Stimulated activated CD4-positive, alpha-beta T cell treated with anti-CD3 and anti-CD28 coated beads, Interleukin-15, amount 100 ng/mL, for 1 hour (primary cell): ENCODE measurements at places on chromosomes 5 and 9.

DNA sequence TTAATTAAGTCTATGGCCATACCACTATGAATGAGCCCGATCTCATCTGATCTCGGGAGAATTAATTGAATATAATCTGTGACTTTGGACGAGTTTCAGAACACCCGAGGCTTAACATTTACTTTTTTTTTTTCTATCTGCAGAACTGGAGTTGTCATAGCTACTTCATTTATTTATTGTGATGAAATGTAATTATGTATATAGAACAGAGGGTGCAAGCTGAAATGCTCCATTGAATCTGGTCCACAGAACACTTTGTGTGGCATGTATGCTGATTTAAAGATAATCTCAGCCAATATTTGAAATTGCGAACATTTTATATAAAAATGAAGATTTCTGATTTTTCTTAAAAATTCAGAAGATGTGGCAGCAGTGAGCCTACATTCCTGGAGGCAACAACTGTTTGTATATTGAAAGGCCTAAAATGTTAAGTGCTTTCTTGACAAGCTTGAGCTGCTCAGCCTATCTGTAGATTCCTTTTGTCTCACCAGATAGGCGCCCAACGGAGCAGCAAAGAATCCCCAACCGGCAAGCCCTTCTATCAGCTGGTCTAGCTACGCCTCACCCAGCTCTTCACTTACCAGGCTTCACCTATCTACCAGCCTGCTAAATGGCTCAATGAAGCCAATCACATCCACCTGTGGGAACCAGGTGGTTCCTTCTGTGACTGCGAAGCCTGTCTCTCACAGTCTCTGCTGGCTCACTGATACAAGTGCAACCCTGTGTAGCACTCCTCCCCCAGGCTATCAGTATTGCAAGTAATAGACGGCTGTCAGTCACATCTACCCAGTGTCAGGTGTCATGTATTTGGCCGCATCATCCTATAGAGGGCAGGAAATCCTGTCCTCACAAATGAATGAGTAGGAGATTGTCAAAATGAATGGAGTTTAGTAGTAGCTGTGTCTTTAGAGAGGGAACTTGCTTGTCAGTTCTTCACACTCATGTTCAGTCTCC, 170.6 kb upstream of the MRPS30 start:
- DNase-seq = no peak

- DNase-seq = no peak
Measured at GRCh38 chr5:180069589-180070247, 1.8 kb downstream of the RNF130 start.

DNA sequence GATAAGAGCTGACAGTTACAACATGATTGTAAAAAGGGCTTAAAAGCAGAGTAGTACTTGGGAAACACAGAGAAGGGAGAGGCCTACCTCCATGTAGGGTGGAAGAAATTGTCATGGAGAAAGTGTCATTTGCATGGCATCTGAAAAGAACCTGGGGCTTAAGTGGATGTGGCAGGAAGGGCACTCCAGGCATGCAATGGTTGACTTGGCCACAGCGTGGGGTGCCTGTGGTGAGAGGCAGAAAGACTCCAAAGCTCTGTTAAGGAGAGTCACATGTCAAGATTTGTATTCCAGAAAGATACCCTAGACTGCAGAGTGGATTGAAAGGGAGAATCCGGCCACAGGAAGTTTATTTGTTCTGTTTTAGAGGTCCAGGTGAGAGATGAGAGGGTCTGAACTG, 2.4 kb downstream of the POLR3G start:
- DNase-seq = no peak

DNA sequence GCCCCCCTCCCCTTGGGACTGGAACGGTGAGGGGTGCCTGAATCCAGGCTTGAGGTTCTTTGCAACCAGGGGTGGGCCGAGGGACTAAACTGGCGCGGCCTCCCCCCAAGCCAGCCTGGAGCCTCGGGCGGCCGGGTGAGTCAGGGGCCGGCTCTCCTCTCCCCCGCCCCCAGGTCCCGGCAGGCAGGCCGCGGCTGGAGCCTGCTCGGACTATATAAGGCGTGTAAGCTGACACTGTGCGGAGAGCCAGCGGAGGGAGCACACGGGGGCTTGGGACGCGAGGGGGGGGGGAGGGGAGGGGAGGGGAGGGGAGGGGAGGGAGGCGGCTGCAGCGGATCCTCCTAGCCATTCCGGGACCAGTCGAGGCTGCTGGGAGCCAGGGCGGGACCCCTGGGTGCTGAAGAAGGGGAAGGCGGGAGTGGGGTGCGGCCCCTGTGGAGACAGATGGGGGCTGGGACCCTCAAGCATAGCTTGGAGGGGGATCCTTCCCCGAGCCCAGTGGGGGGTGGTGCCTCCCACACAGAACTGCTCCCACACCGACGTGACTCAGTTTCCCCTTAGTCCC, 595 bp downstream of the PDLIM7 start:
- DNase-seq = no peak

GRCh38 chr5:72956324-72957140, 691 bp downstream of the FCHO2 start:
- DNase-seq = no peak

- no peak for DNase-seq
Measured at GRCh38 chr5:72079288-72079687, 28.0 kb upstream of the MAP1B start.

DNA sequence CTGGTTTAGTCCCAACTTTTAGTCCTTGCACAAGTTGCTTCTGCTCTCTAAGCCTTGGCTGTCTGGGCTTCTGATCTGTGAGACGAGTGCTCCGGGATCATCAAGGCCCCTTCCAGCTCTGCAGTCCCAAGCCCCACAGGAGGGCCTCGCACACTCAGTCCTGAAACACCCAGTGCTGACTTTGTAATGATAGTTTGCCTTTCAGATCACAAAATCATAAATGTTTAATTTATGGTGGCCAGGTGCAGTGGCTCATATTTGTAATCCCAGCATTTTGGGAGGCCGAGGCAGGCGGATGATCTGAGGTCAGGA, 95.9 kb upstream of the SLC25A48 start:
- DNase-seq = no peak

DNA sequence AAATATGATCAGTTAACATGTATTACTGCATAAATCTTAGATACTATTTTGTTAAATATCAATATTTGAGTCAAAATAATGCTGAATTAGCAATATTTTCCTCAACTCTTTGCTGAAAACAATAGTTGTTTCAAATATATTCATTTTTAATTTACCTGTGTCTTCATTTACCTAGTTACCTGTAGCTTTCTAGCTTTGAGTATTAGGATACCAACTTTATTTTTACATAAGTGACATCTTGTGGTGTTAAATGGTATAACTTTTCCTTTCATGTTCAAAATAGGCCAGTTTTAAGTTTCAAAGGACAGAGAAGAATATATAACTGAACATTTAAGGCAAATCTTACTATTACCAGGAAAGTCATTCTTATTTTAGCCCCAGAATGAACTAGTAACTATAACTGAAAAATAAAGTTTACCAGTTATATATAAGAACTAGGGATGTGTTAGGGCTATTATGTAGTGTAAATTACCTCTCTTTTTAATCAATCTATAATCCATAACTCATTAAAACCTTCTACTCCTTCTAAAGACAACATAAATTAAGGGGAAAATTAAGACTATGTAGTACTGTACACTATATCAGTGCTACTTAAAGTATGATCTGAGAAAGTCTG, 25.3 kb downstream of the AP3B1 start:
- no peak for DNase-seq
